CD4-positive, alpha-beta T cell treated with Interleukin-17A for 4 hours (primary cell): ENCODE measurements at places on chromosomes 13 and 19.

DNA sequence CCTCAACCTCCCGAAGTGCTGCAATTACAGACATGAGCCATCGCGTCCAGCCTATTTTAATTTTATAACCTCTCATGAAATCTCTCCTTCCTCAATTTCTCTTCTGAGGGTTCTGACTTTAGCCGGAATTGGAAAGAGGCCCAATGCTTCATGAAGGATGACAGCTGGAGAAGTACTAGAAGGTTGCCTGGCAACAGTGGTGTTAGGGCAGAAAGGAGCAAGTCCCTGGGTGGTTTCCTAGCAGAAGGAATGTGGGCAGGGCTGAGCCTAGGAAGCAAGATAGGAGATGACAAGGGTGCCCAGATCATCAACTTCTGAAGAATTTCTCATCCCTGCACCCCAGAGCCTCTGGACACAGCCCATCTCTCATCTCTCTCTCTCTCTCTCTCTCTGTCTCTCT lies 25.8 kb downstream of the CACNG6 start:
- DNase-seq: no peak

GRCh38 chr13:64617231-64617630 lies 2612.9 kb downstream of the PCDH9 start:
- no peak for DNase-seq

DNA sequence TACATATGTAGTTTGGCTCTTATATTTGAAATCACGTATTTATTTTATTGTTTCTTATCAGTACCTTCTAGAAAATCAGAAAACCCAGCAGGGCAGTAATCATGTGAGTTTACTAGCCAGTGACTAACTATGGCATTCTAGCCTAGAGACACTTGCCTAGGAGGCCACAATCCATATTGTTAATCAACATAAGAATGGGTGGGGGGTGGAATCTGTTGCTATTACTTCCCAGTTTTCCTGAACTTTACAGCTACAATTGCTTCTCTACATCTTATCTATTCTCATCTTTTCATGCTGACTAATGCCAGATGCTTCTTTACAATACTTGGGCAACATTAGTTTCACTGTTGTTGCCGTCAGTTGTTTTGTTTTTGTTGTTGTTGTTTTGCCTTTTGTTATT lies 18.7 kb upstream of the ATXN8OS start:
- DNase-seq: no peak

DNA sequence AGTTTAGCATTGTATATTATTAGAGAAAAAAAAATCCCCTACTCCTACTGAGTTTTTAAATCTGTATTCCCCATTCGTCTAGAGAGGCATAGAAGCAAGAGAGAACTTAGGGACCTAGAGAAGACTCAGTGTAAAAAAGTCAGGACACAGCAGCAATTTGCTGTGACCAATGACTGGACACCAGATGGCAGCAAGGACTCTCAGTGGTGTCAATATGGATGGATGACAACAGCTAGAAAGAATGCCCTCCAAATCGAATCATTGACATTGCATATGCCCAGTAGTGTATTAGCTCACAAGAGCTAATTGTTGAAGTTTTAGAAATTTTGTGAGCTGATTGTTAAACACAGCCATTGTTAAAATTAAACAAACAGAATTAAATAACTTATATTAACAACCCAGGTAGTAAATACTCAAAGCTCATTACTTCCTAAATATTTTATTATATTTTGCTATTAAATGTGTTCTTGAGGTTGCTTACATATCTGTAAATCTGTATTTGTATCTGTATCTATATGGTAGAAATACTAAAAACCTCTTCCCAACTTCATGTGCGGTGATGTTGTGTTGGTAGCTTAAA lies 43.9 kb downstream of the SIAH3 start:
- peak; percentile 35 for DNase-seq

- no peak for DNase-seq
These were observed 370.3 kb upstream of the ATXN8OS start for GRCh38 chr13:69737129-69737935.
